ENCODE measurements at places on chromosomes 2 and 18. TPM values are rescaled to one million over a fixed set of nuclear protein-coding genes. Genes with fewer than 3 reads are reported as not detected.

Gene TBR1
- total RNA-seq, result 0.09 TPM

Gene CRYBA2
- not detected for total RNA-seq

Gene ARHGAP25
- 5.8 TPM for total RNA-seq

Gene RAMP1
- not detected for total RNA-seq

Gene MZT2A
- total RNA-seq, result 45.0 TPM

Gene MRPS9
- 78.0 TPM for total RNA-seq
